Activated naive CD4-positive, alpha-beta T cell (primary cell): ENCODE measurements at places on chromosomes 6 and 20.

DNA sequence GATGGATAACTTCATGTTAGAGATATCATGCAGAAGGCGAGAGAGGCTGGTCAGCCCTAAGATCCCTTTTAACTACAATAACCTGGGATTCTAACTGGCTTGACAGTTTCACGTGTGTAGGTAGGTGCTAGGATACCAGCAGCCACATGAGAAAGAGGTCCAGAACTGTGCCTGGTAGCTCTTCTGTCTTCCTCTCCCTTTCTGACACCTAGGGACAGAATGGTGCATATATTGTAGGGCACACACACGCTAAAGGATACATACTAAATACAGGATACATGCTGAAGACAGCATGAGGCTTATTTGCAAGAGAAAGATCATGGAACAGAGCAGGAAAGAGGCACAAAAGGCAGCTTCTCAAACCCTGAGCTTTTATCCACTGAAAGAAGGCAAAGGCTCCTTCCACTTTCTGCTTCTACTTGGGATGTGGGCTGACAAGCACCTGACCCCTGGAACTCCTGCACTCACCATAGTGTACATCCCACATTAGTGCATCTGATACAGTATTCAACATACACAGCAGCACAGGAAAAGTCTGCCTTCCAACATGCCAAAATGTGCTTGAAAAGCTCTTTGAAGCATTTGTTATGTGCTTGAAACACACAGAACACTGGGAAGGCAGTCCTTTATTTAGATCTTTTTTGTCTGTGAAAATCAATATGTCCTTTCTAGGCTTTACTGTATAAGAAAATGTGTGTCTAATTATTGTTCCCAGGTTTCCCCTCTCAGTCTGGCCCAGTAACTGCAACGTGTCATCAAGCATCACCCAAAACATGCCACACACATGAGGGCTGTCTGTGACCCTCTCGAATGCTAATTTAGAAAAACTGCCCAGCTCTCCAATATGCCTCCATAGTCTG, 3.2 kb downstream of the SLC22A23 start:
- DNase-seq, result no peak

- DNase-seq, result no peak
These were observed 242.4 kb upstream of the MAP3K7 start for GRCh38 chr6:90829311-90829710.

GRCh38 chr20:58201616-58202015, 26.8 kb downstream of the ANKRD60 start:
- no peak for DNase-seq

DNA sequence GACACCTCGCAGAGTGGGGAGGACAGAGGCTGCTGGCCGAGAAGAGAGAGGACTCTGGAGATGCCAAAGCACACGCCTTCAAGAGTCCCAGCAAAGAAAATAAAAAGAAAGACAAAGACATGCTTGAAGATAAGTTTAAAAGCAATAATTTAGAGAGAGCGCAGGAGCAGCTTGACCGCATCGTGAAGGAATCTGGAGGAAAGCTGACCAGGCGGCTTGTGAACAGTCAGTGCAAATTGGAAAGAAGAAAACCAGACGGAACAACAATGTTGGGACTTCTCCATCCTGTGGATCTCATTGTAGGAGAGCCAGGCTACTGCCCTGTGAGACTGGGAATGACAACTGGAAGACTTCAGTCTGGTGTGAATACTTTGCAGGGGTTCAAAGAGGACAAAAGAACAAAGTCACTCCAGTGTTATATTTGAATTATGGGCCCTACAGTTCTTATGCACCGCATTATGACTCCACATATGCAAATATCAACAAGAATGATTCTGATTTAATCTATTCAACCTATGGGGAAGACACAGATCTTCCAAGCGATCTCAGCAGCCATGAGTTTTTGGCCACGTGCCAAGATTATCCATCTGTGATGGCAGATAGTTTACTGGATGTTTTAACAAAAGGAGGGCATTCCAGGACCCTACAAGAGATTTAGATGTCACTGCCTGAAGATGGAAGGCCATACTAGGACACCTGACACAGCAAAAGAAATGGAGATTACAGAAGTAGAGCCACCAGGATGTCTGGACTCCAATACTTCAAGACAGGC, 52.2 kb downstream of the REV3L start:
- DNase-seq, result no peak

DNA sequence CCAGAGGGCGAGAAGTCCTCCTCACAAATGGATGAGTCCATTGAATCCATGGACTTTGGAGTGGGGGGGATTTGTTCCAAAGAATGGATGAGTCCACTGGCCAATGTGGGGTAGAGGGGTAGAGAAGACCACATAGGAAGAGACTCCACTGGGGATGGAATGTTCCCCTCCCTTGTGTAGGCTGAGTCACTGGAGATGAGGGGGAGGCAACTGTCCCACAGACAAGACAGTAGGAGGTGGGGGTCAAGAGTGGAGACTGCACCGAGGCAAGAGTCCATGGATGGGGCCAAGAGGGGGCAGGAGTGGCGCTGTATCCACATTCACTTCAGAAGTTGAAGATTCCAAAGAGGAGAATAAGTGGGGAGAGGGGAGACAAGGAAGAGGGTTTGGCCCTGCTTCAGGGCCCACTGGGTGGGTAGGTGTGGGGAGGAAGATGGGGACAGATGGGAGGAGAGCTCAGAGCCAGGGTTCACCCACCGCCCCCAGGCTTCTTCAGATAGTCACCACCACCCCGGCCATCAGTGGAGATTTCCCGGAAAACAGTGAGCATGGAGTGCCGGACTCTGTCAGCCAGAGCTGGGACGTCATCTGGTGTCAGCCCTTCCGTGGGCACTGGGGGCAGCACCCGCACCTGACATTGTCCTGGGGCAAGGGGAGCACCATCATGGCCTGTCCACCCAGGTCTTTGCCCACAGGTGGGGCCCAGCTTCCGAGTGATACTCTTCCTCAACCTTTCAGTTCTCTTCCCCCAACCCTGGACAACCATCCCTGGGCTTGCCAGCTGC, 4.6 kb downstream of the EGFL8 start:
- DNase-seq, result no peak

DNA sequence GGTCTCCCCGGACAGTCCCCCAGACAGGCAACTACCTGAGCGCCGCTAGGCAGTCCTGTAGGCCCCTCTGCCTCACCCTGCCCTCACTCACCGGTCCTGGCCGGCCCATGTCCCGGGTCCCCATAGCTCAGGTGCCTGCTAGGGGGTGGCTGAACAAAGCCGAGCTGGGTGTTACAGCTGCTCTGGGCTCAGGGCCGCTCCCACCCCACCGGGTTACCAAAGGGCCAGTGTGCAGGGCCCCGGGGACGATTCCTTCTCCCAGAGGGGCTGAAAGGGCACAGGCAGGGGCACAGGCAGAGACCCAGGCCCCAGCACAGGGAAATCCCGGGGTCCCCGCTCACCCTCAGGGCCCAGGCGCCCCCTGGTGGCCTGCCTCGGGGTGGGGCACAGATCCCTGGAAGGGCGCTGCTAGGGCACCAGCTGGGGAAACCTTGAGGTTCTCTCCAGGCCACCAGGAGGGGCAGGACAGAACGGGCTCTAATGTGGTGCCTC, 118.4 kb downstream of the GRM4 start:
- DNase-seq, result peak; percentile 51

- DNase-seq, result no peak
These were observed 332.0 kb downstream of the BTBD9 start for GRCh38 chr6:38307740-38308139.

DNA sequence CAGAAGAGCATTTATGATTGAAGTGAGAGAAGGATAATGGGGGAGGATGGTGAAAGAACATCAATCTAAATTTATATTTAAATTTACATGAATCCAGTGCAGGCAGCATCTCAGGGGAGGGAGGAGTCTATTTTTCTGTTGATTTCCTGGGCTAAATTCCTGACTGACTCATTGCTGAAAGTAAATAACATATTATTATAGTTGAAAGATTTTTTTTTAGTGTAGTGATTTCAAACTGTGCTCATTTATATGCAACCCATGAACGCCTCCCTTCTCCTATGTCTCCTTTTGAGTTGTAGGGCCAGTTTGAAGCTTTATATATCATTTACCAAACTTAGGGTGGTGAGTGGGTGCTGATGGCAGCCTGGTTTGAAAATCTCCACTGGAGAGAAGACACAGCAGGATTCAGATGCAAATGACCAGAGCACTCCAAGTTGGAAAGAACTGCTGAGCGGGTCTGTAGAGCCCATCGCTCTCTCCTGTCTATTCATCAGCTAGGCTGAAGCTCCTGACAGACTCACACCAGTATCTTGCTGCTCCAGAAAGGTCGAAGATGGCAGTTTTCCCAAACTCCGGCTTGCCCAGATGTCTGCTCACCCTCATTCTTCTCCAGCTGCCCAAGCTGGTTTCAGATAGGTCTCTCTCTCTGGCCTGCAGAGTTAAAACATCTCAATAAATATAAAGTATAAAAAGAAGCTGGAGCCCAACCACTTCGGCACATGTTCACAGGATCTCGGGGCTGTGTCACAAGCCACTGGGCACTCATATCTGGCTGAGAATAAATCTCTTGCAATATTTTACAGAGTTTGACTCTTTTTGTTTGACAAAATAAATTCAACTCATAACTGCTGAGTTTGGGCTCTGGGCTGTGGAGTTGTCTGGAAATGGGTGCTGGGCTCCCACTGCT, 18.3 kb downstream of the BTN2A1 start:
- DNase-seq, result no peak

GRCh38 chr20:34946661-34947060, 8.9 kb downstream of the GSS start:
- DNase-seq, result no peak

GRCh38 chr6:14770040-14770439, 475.8 kb upstream of the JARID2 start:
- no peak for DNase-seq

DNA sequence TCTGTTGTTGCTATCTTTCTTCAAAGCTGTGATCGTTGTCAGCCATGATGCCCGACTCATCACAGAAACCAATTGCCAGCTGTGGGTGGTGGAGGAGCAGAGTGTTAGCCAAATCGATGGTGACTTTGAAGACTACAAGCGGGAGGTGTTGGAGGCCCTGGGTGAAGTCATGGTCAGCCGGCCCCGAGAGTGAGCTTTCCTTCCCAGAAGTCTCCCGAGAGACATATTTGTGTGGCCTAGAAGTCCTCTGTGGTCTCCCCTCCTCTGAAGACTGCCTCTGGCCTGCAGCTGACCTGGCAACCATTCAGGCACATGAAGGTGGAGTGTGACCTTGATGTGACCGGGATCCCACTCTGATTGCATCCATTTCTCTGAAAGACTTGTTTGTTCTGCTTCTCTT, 19.3 kb downstream of the ABCF1 start:
- no peak for DNase-seq

GRCh38 chr6:8437813-8438212, 2.5 kb upstream of the SLC35B3 start:
- DNase-seq, result no peak

DNA sequence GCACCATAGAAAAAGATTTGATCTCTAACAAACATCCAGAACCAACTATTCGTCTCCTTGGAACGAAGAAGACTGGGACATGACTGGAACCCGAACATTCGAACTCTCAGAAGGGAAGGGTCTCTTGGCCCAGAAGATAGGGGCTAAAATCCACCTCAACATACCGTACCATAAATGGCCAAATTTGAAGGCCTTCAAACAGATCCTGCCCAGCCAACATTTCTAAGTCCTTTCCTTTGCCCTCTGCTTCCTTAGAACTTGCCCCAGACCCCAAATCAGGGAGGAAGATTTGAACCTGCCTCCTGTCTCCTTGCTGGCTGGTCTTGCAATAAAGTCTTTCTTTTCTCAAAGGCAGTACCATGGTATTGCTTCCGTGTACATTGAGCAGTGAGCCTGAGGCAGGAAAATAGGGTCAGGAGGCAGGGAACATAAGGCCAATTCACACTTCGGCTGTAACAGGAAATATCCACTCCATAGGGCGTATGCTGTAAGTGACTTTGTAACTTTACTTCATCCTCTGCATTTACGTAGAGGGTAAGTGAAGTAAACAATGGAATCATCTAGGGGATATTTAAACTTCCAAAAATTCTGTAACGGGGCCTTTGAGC, 1.8 kb upstream of the PXDC1 start:
- DNase-seq, result no peak

GRCh38 chr6:16660157-16660497, 101.1 kb downstream of the ATXN1 start:
- no peak for DNase-seq

GRCh38 chr20:63810730-63811490, 20.2 kb downstream of the ZBTB46 start:
- no peak for DNase-seq

DNA sequence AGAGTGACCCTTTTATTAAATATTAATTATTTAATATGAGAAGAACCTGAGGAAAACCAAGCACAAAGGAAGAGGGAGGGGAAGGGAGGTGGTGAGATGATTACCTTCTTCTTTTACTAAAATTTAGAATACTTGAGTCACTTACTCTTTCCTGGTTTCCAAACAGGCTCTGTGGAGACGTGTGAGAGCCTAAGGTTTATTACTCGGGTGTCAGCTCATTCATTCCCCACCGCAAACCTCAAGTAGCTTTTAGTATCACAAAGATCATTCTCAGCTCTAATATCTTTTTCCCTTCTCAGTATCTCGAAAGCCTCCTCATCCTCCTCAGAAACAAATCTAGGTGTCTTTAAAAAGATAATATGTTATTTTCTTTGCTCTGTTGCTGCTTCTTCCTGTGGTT, 497.2 kb upstream of the JARID2 start:
- no peak for DNase-seq

DNA sequence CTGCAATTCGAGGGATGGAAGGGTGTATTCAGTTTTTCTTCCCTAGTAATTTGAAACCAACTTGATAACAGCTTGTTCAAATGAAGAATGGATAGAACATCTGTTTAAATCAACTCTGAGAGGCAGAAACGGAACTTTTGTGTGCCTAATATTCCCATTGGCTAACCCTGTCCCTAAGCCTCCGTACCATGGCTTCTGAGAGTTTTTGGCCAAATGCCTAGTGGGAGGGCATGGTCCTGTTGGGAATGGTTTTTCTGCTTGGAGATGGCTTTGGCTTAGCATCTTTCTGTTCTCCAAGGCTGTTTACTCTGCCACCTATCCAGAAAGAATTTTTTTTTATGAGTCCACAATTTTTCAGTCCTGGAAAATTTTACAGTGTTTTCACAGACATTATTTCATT, 126.7 kb upstream of the MLIP start:
- DNase-seq, result no peak

DNA sequence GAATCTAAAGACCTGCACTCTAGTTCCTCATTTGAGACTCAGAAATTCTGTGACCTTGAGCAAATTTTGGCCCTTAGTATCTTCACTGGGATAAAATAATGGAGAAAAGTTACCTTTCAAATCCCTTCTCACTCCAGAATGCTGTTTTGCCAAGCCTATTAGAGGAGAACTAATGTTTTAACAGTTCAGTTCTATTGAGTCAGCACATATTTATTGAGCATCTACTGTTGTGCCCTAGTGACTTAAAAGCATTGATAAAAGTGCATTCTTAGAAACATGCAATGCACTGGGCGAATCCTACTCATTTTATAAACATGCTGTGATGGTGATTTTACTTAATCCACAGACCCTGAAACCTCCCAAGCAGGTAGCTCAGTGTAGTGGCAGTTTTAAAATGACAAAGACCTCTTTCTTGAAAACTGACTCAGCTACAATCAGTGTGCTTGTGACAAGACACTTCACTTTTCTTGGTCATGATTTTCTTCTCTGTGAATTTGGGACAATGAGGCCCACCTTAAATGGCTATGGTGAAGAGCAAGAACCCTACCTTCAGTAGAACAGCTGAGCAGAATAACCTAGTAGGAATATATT, 312.0 kb downstream of the ALDH8A1 start:
- no peak for DNase-seq
